ENCODE measurements at places on chromosomes 1 and 21.

- DNase-seq: no peak
Measured at GRCh38 chr1:227943381-227944089, 4.2 kb downstream of the WNT9A start.

- no peak for DNase-seq
Measured at GRCh38 chr1:41599912-41600311, 115.4 kb upstream of the EDN2 start.

GRCh38 chr1:68142461-68142860 is 89.9 kb downstream of the WLS start:
- DNase-seq: no peak

- no peak for DNase-seq
Measured at GRCh38 chr1:70970407-70970806, 77.2 kb downstream of the PTGER3 start.

DNA sequence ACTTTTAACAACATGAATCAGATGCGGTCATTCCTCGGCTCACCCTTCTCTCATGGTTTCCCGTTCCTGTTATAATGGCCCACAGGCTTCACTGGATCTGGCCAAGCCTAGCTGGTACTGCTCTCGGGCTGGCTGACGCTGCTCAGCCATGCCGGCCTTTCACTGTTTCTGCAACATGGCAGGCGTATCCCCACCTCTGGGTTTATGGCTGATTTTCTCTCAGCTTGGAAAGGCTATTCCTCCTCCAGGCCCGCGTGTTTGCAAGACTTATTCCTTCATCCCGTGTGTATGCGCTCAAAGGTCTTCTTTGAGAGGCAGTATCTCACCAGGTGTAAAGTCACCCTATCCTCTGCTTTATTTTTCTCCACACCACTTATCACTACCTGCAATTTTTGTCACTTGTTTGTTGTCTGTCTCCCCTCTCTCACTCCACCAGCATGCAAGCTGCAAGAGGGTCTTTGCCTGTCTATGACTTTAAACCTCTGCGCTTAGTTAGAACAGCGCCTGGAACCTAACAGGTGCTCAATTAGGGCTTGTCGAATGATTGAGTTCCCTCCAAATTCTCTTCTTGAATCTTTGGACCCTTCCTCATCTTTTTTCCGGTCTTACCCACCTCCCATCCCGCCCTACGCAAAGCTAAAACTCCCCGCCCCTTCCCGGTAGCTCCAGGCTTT is 491 bp upstream of the RAP1A start:
- DNase-seq: no peak

- DNase-seq: peak; percentile 33
Measured at GRCh38 chr1:184822267-184822666, 67.6 kb upstream of the EDEM3 start.

- DNase-seq: peak; percentile 55
Measured at GRCh38 chr21:33127154-33127867, 57.4 kb downstream of the OLIG1 start.

GRCh38 chr1:110348771-110349170 is 9.6 kb downstream of the RBM15 start:
- DNase-seq: no peak

- DNase-seq: no peak
Measured at GRCh38 chr1:165645654-165646366, 14.8 kb downstream of the MGST3 start.

- DNase-seq: peak; percentile 84
Measured at GRCh38 chr1:223504741-223505140, 111.5 kb downstream of the CCDC185 start.
